ENCODE measurements at places on chromosomes 4 and X. TPM values are rescaled to one million over a fixed set of nuclear protein-coding genes. Genes with fewer than 3 reads are reported as not detected.

The P2RY8 gene
- total RNA-seq = not detected

The GAGE13 gene
- total RNA-seq = not detected

The BMP3 gene
- total RNA-seq = under 0.01 TPM

The FHDC1 gene
- 2.3 TPM for total RNA-seq

The GUCY1B1 gene
- total RNA-seq = 1.4 TPM

The ELOVL6 gene
- 7.5 TPM for total RNA-seq

Data from tracheal epithelial cell (primary cell).